ENCODE measurements at places on chromosomes 1 and 21. TPM values are rescaled to one million over a fixed set of nuclear protein-coding genes. Genes with fewer than 3 reads are reported as not detected.

Gene ECM1
- total RNA-seq, result 8.0 TPM

Gene PLEKHG5
- 5.1 TPM for total RNA-seq

GRCh38 chr1:220976390-220976789, 97.1 kb downstream of the HLX start:
- no peak for DNase-seq

Gene CFAP141
- total RNA-seq, result not detected

Gene S100A10
- 340 TPM for total RNA-seq

DNA sequence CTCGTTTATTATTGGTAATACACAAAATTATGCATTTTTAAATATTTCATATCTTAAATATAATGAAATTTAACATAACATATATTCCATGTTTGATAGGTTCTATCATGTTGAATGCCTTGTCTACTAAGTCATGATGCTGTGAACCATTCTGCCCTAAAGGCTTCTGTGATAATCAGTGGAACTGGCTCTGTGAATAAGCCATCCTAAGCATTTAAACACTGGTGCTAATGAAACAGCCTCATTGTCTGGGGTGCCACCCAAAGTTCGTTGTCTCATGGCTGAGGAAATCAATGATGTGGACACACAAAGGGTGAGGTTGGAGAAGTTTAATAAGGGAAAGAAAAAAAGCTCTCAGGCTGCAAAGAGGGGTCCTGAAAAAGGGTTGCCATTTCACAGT, 264.7 kb upstream of the ZRANB2 start:
- DNase-seq, result no peak

All from fibroblast of the aortic adventitia (primary cell).